ENCODE measurements at places on chromosomes 11 and 22.

DNA sequence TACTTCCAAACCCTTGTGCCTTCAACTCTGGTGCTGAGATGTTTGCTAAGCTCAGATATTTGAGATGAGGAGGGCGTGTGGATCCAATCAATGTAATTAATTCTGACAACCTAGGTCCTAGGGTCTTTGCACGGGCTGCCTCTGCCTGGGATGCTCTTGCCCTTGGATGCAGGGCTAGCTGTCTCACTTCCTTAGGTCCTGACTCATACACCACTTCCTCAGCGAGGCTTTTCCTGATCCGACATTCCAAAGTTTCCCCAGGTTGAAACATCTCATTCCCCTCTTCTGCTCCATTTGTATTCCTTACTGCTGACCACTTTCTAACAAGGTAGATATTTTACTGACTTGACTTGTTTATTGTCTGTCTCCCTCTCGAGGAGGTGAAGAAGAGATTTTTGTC lies 43.0 kb upstream of the NTM start:
- DNase-seq = no peak

GRCh38 chr22:44944883-44945601 lies 64.8 kb downstream of the PHF21B start:
- DNase-seq = no peak

- DNase-seq = no peak
Observed at GRCh38 chr11:76803023-76803422, 19.9 kb downstream of the TSKU start.

DNA sequence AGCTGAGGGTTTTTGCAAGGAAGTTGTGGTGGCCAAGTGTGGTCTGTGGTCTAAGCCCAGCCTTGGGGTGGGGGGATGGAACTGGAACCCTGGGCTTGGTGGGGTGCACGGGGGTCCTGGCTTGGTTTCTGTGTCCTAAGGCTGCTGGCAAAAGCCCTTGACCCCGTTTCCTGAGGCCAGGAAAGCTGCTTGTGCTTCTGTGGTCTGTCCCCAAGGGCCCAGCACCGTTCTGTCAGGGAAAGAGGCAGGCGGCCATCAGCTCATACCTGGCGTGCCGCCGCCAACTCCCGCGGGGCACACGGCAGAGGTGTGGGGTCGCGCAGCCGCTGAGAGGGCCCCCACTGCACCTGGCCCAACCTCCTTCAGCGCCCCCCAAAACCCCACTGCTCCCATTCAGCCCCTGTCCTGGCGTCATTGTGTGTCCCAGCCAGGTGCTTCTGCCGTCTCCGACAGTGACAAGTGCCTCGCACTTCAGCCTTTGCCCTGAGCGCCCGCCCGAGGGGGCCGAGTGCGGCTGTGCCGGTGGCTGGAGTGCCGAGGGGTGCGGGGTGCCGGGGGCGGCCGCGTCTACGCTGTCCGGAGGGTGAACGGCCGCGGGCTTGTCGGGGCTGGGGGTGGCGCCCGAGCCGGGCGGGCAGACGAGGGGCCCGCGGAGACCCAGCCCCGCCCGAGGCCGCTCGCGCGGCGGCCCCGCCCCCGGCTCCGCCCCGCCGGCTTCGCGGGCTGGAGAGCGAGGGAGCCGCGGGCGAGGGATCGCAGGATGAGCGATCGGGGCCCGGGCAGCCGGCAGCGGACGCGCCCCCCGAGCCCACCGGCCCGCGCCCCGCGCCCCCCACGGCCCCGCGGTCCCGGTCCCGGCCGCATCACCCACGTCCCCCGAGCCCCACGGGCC lies at the start of gene CNIH2:
CNIH2 (plus strand) TSS at position 705 of the 892 bp plus-strand sequence. CDS start 282 bp downstream, outside the sequence.
- no peak for DNase-seq

DNA sequence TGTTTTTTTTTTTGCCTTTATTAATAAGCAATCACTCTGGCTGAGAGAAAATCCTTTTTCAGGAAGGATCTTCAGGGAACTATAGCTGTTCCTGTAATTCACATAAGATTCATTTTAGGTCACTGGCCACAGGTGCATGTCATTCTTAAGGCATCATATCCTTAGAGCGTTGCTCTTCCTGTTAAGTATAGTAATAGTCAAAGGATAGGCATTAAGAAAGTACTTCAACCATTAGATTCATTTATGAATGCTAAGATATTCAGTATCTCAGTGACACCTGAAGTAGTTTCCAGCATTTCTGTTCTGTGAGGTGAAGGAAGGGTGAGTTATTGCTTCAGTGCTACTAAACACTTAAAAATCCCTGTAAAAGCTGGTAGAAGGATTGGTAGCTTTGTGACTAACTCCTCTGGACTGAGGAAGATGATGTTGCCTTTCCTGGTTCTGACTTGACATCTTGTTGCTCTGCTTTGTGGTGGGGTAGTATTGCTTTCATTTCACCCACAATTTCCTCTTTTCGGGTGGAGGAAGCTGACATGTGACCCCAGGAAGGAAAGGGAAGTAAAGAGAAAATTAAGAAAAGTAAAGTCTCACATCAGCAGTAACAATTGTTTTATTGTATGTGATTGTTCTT lies 34.7 kb downstream of the RNF169 start:
- no peak for DNase-seq

DNA sequence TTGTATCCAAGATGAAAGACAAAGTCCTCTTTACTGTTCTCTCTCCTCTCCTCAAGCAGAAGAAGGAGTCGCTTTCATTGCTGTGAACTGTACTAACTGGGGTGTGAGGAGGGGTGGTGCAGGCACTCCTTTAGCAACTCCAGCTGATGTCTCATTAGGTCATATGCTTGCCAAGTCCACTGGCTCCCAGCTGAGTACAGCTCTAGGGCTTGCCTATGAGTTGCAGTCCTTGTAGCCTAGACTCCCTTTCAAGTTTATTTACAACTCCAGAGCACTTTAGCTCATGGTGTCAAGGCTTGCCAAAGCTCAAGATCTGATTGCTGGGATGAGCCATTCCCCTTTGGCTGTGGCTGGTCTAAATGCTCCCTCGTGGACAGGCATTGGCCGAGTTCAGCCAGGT lies 55.1 kb upstream of the PDGFD start:
- no peak for DNase-seq

GRCh38 chr11:65225279-65226102 lies 36.3 kb upstream of the POLA2 start:
- DNase-seq = no peak

DNA sequence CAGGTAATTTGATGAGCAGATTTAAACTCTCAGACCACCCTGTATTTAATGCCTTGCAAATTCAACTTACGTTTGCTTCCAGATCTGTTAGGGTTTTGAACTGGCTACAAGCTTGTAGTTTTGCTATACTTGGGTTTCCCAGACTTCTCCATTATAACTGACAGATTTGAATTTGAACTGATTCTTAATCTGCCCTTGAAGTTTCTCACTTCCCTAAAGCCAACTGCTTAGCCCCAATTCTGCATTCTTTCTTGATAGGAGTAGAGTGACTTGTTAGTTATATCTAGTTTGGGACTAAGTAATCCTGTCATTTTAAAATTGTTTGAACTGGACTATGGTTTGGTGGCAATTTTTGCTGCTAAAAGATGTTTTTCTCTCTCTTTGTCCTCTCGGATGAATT lies 9.7 kb downstream of the LAYN start:
- DNase-seq = no peak

DNA sequence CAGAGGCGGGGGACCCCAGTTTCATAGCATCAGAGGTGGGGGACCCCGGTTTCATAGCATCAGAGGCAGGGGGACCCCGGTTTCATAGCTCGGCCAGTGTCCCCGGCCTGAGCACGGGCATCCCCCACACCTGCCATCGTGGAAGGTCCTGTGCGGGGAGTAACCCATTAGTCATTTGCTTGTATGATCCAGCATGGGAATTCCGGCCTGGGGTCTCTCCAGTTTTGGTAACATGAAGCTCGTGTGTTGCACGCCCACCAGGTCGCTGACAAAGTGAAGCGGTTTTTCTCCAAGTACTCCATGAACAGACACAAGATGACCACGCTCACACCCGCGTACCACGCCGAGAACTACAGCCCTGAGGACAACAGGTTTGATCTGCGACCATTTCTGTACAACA lies 29.0 kb upstream of the KRTAP5-7 start:
- no peak for DNase-seq

DNA sequence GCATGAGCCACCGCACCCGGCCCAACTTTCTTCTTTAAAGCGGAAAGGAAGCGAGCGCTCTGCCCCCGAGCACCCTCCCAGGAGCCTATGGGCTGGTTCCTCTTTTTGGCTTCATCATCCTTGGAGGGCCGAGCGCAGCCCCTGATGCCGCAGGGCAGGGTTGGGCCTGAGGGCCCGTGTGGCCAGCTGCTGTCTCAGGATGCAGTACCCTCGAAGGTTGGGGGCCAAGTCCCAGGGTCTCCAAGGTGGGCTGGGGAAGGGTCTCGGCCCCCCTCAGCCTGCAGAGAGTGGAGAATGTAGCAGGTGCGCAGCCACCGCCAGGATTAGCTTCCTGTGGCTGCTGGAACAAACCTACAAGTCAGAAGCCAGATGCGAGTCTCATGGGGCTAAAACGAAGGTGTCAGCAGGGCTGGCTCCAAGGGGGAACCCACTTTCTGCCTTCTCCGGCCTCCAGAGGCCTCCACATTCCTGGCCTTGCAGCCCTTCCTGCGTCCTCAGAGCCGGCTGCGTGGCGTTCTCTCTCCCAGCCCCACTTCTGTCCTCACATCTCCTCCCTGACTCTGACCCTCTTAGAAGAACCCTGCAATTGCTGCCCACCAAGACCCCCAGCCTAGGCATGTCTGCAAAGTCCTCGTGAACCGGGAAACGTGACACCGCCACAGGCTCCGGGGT lies 2.9 kb downstream of the PANX2 start:
- DNase-seq = no peak

DNA sequence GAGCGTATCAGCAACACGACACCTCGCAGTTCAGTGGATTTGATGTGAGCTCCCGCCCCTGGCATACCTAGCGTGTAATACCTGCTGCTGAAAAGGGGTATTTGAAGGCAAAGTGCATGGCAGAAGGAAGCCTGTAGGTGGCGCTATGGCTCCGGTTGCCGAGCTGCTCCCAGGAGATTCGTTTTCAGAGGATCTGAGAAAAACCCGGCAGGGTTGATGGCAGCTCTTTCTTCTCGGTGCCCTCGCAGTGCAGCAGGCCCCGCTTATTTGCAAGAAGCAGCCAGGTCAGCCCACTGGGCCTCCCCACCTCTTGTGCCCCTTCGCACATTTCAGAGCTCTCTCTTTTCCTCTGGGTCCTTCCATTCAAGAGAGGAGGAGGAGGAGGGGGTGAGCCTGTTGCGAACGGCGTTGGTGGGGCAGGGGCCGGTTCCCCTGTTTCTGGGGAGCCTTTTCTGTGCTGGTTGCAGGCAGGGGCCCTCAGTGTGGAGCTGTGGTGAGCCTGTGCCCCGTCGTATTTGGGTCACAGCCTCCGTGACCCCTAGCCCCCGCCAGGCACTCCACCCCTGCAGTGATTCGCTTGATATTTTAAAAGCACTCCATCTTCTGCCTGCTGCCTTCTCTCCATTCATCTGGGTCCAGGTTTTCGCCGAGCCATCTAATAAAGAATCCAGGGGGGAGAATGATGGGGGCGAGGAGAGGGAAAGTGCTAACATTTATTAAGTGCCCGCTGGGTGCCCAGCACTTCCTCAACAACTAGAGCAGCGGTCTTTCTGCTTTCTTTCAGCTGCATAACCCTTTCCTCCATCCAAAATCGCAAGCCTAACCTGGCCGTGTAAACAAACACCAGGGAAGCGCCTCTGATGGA lies 85.3 kb upstream of the SYT13 start:
- DNase-seq = no peak

- no peak for DNase-seq
Observed at GRCh38 chr11:19895776-19896175, 183.1 kb downstream of the NAV2 start.

DNA sequence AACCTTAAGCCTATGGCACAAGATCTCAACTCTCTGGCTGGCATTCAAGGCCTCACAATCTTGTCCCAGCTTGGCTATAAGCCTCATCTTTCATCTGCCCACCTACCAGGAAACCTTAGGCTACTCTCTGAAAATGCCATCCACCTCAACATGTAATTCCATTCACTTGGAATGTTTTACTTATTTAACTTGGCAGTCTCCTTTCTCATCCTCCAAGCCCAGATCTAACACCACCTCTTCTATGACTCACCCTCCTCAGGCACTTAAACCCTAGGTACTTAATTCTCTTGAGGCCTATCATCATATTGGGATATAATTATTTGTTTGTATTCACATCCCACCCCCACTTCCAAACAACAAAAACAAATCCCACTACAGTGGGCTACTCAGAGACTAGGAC lies 15.0 kb downstream of the POGLUT3 start:
- DNase-seq = no peak

DNA sequence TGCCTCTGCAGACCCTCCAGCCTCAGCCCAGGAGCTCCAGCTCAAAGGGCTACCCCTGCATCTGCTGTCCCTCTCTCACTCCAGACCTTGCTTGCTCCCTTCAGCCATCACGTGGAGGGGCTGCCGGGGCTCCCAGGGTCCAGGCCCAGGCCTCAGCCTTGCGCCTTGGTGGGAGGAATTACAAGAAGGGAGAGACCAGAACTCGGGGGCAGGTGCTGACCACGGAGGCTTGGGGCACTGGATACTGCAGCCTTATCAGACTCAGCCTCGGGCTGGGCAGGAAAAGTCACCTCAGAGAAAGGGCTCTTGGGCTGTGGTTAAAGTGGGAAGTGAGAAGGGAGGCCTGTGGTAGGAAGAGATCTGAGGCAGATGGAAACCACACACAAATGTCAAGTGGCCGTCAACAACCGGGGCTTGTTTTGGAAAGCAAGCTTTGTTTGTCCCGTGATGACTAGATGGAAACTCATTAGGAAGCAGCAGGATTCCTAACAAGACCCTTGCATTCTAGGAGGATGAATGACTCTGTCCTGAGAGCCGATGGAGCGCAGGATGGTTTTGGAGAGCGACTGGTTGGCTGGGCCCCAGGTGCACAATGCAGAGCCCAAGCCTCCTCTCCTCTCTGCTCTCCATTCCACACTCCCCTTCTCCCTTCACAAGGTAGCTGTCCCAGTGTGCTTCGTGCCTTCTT lies 1321.7 kb downstream of the TBC1D22A start:
- DNase-seq = no peak

GRCh38 chr11:127199306-127199801 lies 198.8 kb upstream of the KIRREL3 start:
- no peak for DNase-seq

DNA sequence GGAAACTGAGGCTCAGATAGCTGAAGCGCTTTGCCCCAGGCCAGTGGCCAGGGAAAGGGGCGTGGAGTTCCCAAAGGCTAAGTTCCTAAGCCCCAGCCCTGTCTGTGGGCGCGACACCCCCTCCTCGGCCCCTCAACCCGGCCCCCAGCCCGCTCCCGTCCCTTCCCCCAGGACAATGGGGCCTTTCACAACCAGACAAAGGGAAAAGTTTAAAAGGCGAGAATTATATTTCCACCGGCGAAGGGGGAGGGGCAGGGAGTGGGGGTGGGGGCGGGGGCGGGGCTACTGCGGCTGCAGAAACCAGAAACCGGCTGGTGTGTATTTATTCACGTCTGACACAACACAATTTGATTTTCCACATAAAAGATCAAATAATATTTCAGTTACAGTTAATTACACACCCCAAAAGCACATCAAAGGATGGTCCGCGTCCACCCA lies 192.1 kb downstream of the MN1 start:
- no peak for DNase-seq

GRCh38 chr11:61609980-61610366 lies 29.1 kb upstream of the SYT7 start:
- no peak for DNase-seq

Measured in cortex of kidney (tissue), 1 donor.